ENCODE measurements at places on chromosomes 6 and 20. TPM values are rescaled to one million over a fixed set of nuclear protein-coding genes. Genes with fewer than 3 reads are reported as not detected.

DOP1A gene
- 68.7 TPM for total RNA-seq

COMMD7 gene
- 18.0 TPM for total RNA-seq

MATN4 gene
- total RNA-seq = 3.5 TPM

TRAPPC3L gene
- total RNA-seq = not detected

LAMA2 gene
- 56.0 TPM for total RNA-seq

BCAS1 gene
- 3.3 TPM for total RNA-seq

TNXB gene
- total RNA-seq = 44.0 TPM

All from testis (tissue), 5 donors.